ENCODE measurements at places on chromosomes 3 and 15.

DNA sequence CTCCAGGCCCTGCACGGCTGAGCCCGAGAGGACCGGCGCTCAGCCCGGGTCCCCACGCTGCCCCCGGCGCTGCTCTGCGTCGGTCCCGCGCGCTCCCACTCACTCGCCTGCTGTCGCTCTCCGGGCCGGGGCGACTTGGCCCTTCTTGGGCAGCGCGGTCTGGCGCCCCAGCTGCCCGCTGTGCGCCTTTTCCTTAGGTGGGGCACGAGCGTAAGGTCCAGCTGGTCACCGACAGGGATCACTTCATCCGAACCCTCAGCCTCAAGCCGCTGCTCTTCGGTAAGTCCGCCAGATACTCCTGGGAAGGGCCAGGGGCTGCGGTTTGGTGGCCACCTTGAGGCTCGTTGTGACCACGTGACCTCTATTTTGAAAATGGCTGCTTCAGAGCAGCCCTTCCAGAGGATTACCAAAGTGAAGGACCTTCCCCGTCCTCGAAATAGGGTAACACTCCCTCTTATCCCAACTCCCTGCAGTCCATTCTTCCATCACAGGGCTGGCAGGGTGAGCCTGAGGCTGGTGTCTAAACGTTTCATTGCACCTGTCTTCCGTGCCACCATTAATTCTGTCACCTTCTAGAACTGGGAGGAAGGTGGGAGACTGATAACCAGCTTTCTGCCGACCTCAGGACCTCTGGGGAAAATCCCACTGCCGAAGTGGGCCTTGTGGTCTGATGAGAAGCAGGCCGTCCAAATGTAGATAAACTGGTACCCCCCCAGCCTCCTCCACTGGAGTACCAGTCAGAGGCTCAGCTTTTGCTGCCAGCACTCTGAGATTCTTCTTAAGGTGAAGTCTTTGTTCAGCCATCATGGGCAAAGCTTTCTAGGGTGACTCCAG is 812 bp downstream of the P4HTM start:
- no peak for DNase-seq

GRCh38 chr3:156317462-156318074 is 197.2 kb downstream of the KCNAB1 start:
- DNase-seq, result no peak

GRCh38 chr15:67142767-67143100 is 77.3 kb downstream of the SMAD3 start:
- no peak for DNase-seq

GRCh38 chr15:97490429-97490828 is 470.1 kb upstream of the ARRDC4 start:
- DNase-seq, result no peak

GRCh38 chr15:69748131-69748530 is 295.5 kb downstream of the RPLP1 start:
- DNase-seq, result no peak

DNA sequence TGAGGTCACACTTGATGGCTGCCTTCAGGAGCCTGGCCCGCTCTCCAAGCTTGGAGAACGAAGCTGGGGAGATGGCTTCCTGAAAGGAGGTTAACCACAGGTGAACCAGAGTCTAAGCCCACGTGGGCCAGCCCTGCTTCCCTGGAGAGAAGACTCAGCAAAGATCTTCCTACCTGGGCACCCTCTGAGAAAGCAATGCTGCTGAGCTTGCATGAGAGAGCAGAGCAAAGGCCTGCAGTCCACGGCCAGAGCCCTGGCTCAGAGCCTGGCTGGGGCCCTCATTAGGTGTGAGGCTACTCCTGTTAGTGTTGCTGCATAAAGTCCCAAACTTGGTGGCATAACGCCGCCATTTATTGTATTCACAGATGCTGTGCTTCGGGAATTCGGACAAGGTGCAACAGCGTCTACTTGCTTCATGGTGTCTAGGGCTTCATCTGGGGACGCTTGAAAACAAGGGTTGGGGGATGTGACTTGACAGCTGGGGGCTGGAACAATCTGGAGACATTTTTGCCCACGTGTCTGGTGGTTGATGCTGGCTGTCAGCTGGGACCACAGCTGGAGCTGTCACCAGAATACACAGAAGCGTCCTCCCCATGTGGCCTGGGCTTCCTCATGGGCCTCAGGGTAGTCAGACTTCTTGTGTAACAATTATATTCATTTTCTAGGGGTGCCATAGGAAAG is 87.9 kb upstream of the MEF2A start:
- no peak for DNase-seq

GRCh38 chr3:45048244-45048643 is 22.1 kb downstream of the CLEC3B start:
- no peak for DNase-seq

DNA sequence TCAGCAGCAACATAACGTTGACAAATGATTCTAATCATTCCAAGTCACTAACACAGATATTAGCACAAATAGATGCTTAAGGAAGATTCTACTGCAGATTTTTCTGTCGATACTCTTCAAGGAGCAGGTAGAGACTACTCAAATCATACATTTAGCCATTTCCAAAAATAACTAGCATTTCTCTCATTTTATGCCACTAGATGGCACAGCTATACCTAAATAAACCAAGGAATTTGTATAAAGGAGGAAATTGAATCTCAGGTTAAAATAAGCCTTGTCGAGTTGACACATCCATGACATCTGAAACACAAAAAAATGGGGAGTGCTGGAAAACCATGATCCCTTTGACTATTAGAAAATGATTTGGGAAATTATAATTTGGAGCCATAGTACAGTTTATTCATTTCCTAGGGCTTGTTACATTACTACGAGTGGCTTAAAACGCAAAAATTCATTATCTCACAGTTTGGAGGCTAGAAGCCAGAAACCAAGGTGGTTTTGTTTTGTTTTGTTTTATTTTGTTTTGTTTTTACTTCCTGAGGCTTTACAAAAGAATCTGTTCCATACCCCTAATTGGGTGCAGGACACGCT is 59.5 kb upstream of the STRIT1 start:
- DNase-seq, result no peak

DNA sequence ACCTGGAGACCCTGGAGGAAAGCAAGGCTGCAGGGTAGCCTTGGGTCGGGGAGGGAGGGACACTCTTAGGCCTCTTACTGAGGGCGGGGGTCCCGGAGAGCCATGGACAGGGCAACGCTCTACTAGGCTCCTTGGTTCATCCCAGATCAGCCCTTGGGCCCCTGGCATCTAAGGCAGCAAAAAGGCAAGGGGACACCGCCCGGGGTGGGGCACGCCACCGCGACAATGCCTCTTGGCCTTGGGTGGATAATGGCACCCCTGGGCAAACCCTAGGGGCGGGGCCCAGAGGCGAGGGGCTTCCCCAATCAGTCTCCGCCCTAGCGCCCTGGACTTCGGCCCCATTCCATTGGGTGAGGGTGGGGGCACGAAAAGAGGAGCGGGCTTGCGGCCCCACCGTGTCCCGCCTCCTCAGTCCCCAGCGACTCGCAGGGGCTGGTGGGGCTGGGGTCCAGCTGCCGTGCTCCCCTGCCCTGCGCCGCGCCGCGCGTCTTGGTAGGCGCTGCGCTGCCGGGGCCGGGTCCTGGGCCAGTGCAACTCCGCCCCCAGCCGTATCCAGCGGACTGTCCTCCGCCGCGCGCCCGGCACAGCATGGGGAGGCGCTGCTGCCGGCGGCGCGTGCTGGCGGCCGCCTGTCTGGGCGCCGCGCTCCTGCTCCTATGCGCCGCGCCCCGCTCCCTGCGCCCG is at the start of gene CHST13:
CHST13 (plus strand) TSS at position 411 of the 684 bp plus-strand sequence; CDS start at position 589, 178 bp downstream.
- no peak for DNase-seq

DNA sequence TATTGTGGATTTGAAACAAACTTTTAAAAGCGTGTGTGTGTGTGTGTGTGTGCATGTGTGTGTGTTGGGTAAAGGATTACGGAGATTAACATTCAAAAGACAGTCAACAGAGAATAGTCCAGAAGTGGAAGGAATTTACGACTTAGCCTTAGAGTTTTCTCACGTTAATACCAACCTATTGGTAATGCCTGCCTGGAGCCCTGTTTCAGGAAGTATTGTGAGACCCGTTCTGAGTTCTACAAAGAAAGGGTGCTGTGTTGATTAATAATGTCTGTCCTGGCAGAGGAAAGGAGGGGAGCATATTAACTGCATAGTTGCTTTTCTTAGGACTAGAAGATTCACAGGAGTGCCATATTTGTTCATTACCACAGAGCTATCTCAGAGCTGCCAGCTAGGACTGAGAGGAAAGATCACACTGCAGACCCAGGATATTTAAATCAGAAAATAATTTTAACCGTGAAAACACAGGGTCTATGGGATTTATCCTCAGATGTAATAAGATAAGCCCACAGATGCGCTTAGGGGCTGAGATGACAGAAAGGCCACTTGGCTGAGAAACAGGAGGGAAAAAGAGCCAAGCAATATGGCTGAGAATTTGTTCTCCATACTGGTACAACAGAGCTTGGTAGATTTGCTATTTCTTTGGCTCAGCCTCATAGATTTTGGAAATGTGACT is 40.5 kb upstream of the FRMD4B start:
- DNase-seq, result no peak

- DNase-seq, result no peak
Observed at GRCh38 chr3:50222169-50222528, 13.9 kb upstream of the GNAI2 start.

DNA sequence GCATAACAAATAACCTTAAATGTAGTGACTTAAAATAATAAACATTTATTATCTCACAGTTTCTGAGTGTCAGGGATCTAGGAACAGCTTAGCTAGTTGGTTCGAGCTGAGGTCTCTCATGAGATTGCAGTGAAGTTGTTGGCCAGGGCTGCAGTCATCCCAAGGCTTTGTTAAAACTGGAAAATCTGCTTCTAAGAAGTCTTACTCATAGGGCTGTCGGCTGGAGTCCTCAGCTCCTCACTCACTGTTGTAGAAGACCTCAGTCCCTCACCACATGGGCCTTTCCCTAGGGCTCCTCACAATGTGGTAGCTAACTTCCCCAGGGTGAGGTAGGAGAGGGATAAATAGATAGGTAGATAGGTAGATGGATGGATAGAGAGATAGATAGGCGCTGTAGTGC is 20.8 kb upstream of the SLC7A14 start:
- no peak for DNase-seq

- DNase-seq, result no peak
Observed at GRCh38 chr15:71893691-71894090, 83.3 kb downstream of the NR2E3 start.

- no peak for DNase-seq
Observed at GRCh38 chr3:132726341-132726823, 4.2 kb upstream of the NPHP3 start.

All from AG04450 (cell line).